T-helper 1 cell (primary cell): ENCODE measurements at places on chromosomes 2 and 18.

- no peak for DNase-seq
Measured at GRCh38 chr2:162545254-162545653, 201.3 kb downstream of the GCA start.

GRCh38 chr2:199581935-199582360, 124.2 kb upstream of the SATB2 start:
- DNase-seq: no peak

GRCh38 chr2:26892133-26892532, 44.2 kb downstream of the DPYSL5 start:
- DNase-seq: no peak

DNA sequence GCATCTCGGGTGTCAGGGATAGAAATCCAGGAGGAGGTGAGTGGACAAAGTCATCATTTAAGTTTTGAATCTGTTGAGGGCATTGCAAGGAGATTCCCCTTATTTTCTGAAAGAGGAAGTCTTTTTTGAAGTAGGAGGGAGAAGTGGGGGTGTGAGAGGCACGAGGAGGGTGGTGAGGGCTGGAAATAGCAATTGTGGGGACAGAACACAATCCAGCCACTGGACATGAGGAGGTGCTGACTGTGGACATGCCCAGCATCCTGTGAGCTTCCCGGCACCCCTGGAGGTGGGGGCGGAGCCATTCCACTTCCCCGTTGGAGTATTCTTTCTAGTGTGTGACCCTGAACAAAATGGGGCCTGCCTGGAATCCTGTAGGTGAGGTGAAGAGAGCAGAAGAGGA, 310.7 kb upstream of the EPAS1 start:
- no peak for DNase-seq

- no peak for DNase-seq
Measured at GRCh38 chr2:241582328-241582727, 23.8 kb downstream of the BOK start.
